Temporal lobe (tissue), 4 donors: ENCODE measurements at places on chromosomes 4 and X. TPM values are rescaled to one million over a fixed set of nuclear protein-coding genes. Genes with fewer than 3 reads are reported as not detected.

The CACNA1F gene
- total RNA-seq = not detected

The HSFX1 gene
- total RNA-seq = 3.0 TPM

The NPY2R gene
- 11.8 TPM for total RNA-seq

The EMCN gene
- total RNA-seq = 2.5 TPM

The AKAP14 gene
- total RNA-seq = not detected

The MRFAP1L1 gene
- total RNA-seq = 81.1 TPM

The LONRF3 gene
- total RNA-seq = 1.7 TPM

The ITM2A gene
- 70.3 TPM for total RNA-seq

The PYURF gene
- total RNA-seq = 66.6 TPM

The HSD17B13 gene
- total RNA-seq = under 0.01 TPM

The RBM10 gene
- total RNA-seq = 31.7 TPM
